ENCODE measurements at places on chromosomes 1 and 21. TPM values are rescaled to one million over a fixed set of nuclear protein-coding genes. Genes with fewer than 3 reads are reported as not detected.

The CD48 gene
- 2.9 TPM for total RNA-seq

The EXTL1 gene
- total RNA-seq = 0.33 TPM

The CAMK2N1 gene
- total RNA-seq = 31.1 TPM

The TSPAN2 gene
- 70.2 TPM for total RNA-seq

The C1orf94 gene
- total RNA-seq = not detected

The IRF2BP2 gene
- total RNA-seq = 86.4 TPM

The GREM2 gene
- 2.8 TPM for total RNA-seq

The ALX3 gene
- not detected for total RNA-seq

The ACTA1 gene
- total RNA-seq = 0.42 TPM

The CLEC20A gene
- not detected for total RNA-seq

The BGLAP gene
- total RNA-seq = not detected

The PCBP3 gene
- 9.2 TPM for total RNA-seq

The CACNA1S gene
- total RNA-seq = not detected

The TRIM45 gene
- total RNA-seq = 5.4 TPM

The TNFRSF4 gene
- 2.1 TPM for total RNA-seq

The C1QTNF12 gene
- 0.52 TPM for total RNA-seq

The PIGV gene
- total RNA-seq = 12.8 TPM

The EXTL2 gene
- 17.2 TPM for total RNA-seq

The AGBL4 gene
- 0.13 TPM for total RNA-seq

The AIM2 gene
- total RNA-seq = 0.50 TPM

DNA sequence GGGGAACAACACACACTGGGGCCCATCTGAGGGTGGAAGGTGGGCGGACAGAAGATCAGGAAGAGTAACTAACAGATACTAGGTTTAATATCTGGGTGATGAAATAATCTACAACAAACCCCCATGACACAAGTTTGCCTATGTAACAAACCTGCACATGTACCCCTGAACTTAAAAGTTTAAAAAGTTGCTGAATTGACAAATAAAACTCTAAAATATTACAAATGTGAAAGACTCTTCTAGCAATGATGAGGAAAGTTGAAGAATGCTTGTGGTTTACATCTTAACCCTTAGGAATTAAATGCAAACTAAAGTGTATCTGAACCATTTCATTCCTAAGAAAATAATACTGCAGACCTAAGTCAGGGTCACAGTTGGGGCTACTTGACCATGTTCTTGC is 525.6 kb upstream of the CAMK1G start:
- DNase-seq = no peak

GRCh38 chr1:10082785-10083479 is 50.2 kb downstream of the UBE4B start:
- no peak for DNase-seq

DNA sequence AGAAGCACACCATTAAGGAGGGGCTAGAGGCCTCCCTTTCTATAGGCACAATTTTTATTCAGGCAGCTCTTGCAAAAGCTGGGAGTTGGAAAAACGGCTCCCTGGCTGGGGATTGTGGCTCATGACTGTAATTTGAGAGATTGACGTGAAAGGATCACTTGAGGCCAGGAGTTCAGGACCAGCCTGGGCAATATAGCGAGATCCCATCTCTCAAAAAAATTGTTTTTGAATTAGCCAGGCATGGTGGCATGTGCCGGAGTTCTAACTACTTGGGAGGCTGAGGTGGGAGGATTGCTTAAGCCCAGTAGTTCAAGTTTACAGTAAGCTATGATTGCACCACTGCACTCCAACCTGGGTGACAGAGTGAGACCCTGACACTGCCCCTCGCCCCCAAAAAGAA is 23.9 kb upstream of the NRDC start:
- no peak for DNase-seq

DNA sequence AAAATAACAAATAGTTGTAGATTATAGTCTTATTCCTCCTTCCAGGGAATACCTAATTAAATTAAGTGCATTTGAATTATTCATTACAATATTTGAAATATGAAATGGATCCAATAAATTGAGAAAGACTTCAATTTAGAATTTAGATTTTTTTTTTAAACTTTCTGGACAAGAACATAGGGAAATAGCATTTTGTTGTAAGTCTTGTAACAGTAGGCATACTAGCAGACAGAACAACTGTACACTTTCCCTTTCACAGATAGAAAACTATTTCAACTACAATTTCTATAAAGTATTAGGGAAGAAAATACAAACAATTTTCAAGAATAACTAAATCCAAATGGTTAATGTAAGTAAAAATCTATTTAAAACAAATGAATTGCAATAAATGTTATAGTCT is 577.5 kb downstream of the USP25 start:
- DNase-seq = no peak

GRCh38 chr1:101238031-101238628 is 1.3 kb downstream of the S1PR1 start:
- DNase-seq = no peak

- no peak for DNase-seq
These were observed 20.4 kb downstream of the FGGY start for GRCh38 chr1:59317343-59317742.

- no peak for DNase-seq
These were observed 575 bp downstream of the TRIM67 start for GRCh38 chr1:231162297-231162969.

GRCh38 chr1:204426971-204427701 is 15.5 kb upstream of the PPP1R15B start:
- DNase-seq = no peak

DNA sequence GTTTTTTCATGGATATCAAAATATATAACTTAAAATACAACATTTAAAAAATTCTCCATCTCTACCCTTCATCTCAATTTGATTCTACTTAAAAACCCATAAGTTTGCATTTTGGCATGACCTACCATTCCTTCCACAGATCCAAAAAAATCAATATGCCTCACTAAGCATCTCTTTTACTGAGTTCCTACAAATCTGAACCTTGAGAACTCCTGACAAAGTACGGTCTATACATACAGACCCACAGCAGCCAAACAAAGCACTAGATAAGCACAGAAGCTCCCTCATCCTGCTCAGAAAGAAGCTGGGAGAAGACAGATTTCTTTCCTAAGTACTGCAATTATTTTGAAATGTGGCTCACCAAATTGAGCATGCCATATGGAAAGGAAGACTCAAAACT is 167.5 kb downstream of the KCNT2 start:
- no peak for DNase-seq

DNA sequence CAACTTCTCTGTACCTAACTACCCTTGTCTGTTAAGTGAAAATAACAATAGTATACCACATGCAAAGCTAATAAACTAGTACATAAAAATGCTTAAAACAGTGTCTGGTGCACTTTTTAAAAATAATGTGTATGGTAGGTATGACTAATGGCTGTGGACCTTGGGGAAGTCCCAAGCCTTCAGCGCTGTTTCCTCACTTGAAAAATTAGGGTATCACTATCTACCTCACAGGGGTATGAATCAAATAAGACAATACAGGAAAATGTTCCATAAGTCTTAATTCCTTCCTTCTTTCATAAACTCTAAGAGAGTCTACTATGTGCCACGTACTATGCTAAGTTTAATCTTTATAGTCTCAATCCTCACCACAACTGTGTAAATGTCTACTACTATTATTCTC is 32.0 kb downstream of the EGLN1 start:
- DNase-seq = no peak

DNA sequence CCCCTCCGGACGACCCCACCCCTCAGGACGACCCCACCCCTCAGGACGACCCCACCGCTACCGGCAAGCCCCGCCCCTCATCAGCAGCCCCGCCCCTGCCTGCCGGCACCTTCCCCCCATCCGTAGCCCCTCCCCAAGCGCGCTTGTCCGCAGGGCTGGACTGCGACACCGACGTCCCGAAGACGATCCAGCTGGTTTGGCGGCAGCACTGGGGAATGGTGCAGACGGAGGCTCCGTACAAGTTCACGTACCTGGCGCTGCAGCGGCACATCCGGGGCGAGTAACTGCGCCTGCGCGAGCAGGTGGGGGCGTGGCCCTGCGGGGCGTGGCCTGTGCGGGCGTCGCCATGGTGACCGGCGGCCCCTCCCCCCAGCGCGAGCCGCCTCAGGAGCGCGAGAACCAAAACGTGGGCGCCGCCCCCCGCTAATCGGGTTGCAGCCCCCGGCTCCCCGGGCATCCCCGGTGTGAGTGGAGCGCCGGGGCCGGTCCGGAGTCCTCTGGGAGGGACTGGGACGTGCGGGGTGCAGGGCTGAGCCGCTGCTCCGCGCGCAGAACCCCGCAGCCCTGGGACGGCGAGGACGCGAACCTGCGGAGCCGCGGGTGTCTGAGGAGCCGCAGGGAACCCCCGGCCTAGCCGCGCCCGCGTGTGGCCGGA is 4.9 kb downstream of the RNF223 start:
- no peak for DNase-seq

DNA sequence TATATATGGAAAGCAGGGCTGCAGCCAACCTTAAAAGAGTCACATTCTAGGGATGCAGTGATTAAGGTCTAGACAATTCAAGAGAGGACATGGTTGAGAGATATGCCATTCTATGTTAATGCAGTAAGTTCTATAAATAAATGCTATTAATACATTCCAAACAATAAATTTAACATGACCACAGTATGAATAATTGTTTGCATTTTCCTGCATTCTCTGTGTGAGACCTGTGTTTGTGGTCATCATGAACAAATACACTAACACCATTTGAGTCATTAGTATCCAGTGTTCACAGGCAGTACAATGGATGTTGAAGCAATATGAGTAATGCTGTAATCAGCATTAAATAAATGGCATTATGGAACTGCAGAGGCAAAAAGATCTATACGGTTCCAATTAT is 5.5 kb upstream of the ZRANB2 start:
- DNase-seq = no peak

- DNase-seq = no peak
These were observed 35.8 kb upstream of the CR2 start for GRCh38 chr1:207418351-207418750.

DNA sequence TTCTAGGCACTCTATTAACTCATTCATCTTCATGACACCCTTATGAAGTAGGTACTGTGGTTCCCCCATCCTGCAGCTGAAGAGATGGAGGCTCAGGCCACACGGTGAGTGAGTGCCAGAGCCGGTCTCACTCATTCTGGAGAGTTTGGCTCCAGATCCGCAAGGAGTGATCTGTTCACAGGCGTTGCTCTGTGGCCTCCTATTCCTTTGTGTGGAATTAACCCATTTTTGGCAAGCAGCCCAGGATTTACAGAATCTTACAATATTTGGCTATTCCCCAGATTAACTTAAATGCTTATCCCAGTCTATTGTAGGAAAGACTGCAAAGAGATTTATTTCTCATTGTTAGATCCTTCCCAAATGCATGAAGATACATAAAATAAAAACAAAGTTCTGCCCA is 29.6 kb downstream of the KIAA0040 start:
- DNase-seq = no peak

- DNase-seq = no peak
These were observed 215.7 kb upstream of the LYPLAL1 start for GRCh38 chr1:218957971-218958370.

DNA sequence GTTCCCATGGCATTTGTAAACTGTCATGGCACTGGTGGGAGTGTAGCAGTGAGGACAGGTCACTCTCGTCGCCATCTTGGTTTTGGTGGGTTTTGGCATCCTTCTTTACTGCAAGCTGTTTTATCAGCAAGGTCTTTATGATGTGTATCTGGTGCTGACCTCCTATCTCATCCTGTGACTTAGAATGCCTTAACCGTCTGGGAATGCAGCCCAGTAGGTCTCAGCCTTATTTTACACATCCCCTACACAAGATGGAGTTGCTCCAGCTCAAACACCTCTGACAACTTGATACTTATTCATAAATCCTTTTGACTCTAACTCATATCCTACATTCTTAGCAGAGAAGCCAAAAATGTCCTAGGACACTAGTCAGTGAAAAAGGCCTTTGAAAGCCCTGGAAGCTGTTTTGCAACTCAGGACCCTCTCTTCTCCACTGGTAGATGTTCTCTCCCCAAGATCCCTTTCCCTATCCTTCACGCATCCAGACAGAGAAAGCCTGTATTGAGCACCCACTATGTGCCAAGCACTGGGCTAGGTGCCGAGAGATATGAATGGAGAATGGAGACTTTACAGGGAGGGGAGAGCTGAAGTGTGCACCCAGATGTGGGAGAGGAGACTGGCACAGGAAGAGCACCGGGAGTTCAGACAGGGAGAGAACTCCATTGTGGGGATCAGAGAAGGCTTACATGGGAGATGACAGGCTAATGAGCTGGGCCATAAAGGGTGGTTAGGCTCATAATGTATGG is 6.7 kb upstream of the CSRP1 start:
- DNase-seq = no peak

DNA sequence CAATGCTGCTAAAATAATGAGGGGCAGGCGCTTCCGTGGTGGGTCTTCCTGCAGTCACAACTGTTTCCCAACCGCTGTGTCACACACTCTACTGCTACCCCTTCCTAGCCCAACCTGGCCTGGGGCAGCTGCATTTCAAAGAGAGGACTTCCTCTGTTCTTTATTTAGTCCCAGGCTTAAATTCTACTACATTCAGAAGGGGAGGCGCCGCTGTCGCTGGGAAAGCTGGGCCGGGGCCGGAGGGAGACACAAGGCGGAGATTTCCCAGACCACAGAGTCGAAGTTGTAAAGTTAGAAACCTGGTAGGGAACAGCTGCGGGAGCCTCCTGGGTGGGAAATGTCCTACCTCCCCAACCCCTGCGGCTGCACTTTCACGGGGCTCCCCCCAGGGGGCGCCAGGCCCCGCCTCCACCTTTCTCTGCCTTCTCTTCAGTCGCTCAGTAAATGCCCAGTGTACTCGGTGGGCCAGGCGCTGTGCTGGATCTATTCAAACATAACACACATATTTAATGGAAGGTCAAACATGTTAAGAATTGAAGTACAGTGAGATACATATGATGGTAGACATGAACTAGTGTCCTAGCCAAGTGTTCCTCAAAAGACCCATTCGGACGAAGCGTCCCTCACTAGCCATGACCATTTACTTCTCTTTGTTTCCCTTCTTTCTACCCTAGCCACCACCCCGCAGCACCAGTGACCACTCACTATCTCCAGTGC is 23.1 kb downstream of the DYRK3 start:
- DNase-seq = no peak

DNA sequence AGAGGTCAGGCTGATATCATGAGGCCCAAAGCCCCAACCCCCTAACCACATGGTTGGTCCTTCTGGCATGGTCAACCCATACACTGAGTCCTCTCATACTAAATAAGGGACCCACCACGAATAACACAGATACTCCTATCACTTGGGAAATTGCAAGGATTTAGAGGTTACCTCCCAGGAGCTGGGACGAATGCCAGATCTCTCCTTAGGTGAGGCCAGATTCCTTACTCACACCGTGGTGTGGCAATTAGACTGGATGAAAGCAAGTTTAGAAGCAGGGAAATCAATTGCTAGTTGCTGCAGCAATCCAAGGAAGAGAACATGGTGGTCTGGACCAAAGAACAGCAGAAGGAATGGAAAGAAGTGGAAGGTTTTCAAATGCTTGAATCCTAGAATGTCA is 60.1 kb downstream of the IER5 start:
- DNase-seq = no peak

- no peak for DNase-seq
These were observed 338.7 kb downstream of the LRRIQ3 start for GRCh38 chr1:73859227-73859626.

DNA sequence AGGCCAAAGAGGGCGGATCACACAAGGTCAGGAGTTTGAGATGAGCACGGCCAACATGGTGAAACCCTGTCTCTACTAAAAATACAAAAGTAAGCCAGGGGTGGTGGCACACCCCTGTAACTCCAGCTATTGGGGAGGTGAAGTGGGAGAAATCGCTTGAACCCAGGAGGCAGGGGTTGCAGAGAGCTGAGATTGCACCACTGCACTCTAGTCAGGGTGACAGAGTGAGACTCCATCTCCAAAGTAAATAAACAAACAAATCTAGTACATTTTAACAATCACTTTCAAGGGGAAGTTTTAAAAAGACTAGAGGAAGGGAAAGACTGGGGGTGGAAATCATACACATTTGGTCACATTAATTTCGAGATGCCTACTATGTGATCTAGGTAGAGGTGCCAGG is 6.8 kb downstream of the TFB2M start:
- DNase-seq = no peak
